DMS 273 treated with DMSO at 0.1 percent for 48 hours (cell line): ENCODE measurements at places on chromosomes 5 and 9.
A peak's percentile ranks its signal among the peaks of the same experiment; 100 is the strongest.

GRCh38 chr5:76473661-76474060, 70.6 kb downstream of the IQGAP2 start:
- DNase-seq, result no peak

DNA sequence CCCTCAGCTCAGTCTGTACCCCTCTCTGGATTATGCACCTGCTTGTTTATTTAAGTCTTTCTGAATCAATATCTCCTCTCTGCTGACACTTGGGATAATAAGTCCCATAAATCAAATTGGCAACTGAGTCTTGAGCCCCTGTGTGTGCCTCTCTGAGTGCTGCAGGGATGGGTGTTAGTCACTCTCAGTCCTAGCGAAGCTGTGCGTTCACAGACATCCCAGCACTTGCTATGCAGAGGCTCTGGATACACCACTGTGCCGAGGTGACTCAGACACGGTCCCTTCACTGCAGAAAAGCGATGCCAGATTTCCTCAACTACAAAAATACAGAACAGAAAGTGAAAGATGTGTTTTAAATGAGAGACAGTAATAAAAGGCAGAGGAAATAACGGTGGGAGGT, 4.1 kb upstream of the KCNMB1 start:
- no peak for DNase-seq

DNA sequence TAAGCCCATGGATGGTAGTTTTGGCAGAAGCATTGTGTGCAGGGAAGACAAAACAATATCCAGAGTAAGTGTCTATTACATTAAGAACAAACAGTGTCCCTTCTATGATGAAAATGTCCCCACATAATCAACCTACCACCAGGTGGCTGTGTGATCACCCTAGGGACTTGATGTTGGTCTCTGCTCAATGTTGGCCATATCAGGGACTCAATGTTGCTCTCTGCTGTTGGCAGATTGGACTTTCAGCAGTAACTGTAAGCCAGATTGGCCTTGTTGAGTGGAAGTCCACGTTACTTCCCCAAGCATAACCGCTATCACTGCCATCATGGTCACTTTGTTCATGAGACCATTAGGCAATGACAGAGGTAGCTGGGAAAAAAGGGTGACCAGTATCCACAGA, 52.8 kb upstream of the PRSS3 start:
- DNase-seq, result no peak

GRCh38 chr5:68534131-68534940, 318.8 kb downstream of the PIK3R1 start:
- DNase-seq, result no peak

DNA sequence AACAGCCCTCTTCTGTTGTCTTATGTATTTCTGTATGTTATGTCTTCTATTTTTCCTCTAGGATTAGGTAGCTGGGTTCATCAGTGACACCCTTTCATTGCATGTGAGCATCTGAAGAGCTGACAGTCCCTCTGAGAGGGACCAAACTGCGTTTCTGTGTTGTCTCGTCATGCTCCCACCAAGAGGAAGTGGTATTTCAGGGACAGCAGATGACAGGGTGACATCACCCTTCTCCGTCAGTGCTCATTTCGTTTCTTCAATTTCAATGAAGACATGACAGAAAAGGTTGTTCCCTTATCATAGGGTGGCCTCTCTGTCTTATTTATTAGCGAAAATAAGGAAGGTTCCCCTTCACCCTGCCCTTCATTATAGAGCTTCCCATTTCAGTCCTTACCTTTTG, 225.9 kb upstream of the NR4A3 start:
- DNase-seq, result no peak

DNA sequence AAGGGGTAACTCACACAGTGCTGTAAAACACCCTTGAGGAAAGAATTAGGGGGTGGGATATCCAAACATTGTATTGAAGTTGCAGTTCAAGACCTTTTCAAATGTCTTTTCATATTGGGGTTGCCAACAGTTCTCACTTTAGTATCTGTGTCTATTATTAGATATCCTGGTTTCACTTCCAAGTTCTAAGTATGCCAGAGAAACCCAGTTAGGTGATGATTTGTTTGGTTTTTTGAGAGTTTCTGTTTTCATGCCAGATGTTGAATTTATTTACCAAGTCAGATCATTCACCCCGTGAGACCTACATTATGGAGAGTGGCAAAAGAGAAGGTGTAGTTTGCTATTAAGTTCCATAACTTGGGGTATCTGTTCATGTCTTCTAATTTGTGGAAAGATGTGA, 64.5 kb downstream of the C9orf152 start:
- DNase-seq, result no peak

DNA sequence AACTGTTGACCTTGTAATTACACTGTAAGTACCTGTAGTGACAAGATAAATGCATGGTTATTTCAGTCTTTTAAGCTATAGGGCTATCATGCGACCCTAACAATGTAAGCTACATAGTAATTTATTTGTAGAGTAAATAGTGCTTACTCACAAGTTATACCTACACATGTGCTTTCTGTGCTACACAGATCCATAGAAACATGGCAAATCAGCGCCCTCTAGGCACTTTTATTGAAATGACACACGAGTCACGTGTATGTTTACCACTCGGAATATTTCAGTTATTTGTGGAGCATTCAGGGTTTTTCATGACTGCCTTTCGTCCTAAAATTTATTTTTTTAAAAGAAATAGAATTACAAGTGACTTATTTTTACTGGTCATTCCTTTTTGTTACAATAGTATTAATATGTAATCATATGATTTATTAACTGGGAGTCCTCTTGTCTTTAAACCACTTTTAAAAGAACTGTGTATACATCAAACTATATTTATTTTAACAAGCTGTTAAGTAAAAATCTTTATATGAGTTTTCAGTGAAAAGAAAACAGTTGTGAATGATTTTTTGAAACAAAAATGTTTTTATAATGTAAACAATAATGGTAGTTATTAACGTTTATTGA, 1242.3 kb upstream of the WWC1 start:
- no peak for DNase-seq

GRCh38 chr5:14215901-14216300, 72.8 kb downstream of the TRIO start:
- no peak for DNase-seq

DNA sequence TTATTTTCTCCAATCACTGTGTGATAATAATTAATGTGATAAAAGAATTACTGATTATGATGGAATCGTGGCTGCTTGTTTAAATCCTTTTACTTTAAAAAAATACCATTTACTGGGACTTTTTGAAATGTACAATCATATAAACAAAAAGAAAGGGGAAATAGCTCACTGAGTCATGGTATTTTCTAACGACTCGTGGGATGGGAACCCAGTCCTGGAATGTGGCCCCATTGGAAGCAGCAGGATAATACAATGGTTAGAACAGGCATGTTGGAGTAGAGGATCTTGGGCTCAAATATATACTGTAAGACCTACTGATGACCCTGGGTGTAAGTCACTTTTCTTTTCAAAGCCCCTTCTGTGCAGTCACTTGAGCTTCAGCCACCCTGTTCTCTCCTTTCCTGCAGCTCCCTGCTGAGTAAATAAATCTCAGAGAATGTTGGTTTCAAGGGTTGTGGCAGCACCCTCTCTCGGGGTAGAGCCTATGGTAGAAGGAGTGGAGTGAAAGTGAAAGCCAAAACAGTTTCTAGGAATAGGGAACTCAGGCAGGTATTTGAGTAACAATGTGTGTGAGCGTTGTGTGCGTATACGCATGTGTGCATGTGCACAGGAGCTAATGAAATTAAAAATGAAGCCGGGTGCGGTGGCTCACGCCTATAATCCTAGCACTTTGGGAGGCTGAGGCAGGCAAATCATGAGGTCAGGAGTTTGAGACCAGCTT, 40.8 kb upstream of the LARP1 start:
- DNase-seq, result no peak

DNA sequence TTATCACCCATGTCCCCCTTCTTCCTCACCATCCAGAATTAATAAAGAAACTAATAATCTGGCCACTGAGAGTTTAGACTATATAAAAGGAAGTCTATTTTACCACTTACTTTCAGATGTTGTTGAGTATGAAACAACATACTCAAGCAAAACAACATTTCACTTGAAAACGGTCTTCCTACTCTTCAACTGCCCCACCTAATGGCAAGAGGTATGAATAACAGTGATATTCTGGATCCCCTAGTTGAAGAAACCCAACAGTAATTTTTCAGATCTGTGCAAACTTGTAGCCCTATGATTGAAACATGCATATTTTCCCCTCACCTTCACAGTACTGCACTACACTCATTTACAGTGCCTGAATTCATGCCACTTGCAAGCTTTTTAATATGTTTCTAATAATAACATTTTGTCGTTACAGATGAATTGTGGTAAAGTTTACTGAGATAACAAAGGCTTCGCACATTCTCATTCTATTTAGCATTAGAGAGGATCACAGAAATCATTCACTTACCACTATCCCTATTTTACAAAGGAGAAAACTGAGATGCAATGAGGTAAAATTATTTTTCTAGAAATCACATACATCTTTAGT, 267.9 kb upstream of the PDE4D start:
- DNase-seq, result no peak

- DNase-seq, result no peak
Measured at GRCh38 chr5:35229076-35230037, 930 bp downstream of the PRLR start.

DNA sequence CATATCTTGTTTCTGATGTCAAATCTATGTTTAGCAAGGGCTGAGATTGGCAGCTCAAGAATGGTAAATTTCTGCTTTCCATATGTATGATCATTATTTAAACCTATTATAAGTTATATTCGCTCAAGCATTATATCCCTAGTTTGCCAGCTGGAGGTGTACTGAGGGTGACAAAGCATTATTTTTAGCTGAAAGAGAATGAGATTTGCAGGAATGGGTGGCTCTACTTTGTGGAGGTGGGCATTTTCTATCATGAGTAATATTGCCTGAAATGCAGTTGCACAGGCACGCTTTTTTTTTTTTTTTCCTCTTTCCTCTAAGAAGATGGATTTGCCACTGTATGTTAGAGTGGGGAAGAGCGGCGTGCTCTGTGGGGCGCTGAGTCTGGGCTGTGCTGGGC, 393.8 kb downstream of the EBF1 start:
- DNase-seq, result no peak

DNA sequence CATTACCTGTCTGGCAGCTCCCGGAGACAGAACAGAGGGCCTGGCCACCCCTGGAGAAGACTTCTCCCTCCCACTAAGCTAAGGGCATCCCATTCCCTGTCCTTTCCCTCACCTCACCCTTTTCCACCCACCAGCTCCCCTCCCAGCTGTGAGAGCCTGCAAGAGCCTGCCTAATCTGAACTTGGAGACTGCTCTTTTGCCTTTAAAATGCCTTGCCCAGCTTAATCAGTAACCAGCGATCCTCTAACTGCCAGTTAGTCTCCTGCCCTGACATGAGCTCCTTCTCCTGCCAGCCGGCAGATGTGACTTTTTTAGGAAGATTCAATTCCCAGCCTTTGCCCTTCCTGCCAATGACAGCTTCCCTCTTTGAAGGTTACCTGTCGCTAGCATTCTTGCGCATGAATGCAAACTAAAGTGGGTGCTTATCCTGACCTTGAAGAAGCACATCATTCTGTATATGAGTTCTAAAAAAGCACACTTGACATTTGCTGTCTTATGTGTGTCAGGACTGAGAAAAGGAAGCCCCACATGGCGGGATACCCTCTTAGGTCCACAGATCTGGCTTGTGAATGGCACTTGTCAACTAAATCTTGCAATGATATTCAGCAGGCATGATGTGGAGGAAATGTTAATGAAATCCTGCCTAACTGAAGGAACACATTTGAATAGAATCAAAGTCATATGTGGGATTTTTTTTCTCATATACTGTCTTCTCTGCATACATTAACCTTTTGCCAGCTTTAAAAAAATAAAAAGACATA, 411.2 kb upstream of the SLC30A5 start:
- DNase-seq, result no peak

DNA sequence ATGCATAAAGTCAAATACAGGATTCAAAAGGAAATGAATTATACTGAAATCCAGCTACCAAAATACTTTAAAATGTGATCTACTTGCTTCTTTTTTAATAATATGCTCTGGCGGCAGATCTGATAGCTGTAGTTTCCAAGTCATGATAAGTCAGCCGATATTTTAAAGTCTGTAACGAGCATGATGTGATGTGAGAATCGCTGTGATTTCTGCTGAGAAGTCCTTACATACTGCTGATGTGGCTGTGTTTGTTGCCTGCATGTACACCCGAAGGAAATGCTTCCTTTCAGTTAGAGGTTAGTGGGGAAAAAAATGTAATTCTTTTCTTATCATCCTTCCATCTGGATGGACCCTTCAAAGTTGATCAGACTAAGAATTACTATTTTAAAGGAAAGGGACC, 4.8 kb upstream of the SEMA4D start:
- no peak for DNase-seq

GRCh38 chr9:108271646-108272348, 584.0 kb downstream of the ACTL7B start:
- peak; percentile 94 for DNase-seq

GRCh38 chr9:127166651-127167524, 44.5 kb upstream of the ANGPTL2 start:
- no peak for DNase-seq

GRCh38 chr5:94395468-94395867, 222.9 kb downstream of the KIAA0825 start:
- DNase-seq, result no peak

- no peak for DNase-seq
Measured at GRCh38 chr5:160799184-160799583, 52.8 kb downstream of the ATP10B start.

DNA sequence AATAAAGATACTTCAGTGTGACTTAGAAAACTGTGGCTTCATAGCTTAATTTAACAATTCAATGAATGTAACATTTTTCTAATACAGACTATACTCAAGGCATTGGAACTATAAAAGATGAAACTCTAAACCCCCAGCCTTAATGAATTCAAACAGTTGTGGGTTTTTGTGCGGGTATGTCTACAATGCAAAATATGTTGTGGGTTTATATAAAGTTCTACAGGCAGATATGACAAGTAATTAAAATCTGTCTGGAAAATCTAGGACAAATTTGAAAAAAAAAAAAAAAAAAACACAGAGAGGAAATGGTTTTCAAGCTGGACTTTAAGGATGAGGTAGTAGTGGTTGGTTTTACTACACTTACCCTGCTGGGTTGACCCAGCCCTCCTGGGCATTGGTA, 467.5 kb upstream of the TLE4 start:
- DNase-seq, result no peak

GRCh38 chr9:113449376-113449775, 14.2 kb upstream of the RGS3 start:
- no peak for DNase-seq

DNA sequence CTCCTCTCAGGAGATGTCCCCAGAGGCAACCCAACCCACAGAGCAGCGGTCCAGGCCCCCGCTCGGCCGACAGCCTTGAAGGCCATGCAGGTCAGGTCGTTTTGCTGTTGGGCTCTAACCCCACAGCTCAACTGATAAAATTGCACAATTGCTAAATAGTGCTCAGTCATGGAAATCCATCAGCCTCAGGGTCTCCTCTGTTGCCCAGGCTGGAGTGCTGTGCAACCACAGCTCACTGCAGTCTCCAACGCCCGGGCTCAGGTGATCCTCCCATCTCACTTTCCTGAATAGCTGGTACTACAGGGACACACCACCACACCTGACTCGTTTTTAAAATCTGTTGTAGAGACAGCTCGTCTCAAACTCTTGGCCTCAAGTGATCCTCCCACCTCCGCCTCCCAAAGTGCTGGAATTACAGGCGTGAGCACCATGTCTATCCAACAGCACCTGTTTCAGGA, 18.3 kb downstream of the BRD3OS start:
- DNase-seq, result no peak

GRCh38 chr5:128276537-128277216, 193.1 kb downstream of the SLC12A2 start:
- DNase-seq, result no peak
